NCI-H82 (cell line): ENCODE measurements at places on chromosomes 7 and 10.

DNA sequence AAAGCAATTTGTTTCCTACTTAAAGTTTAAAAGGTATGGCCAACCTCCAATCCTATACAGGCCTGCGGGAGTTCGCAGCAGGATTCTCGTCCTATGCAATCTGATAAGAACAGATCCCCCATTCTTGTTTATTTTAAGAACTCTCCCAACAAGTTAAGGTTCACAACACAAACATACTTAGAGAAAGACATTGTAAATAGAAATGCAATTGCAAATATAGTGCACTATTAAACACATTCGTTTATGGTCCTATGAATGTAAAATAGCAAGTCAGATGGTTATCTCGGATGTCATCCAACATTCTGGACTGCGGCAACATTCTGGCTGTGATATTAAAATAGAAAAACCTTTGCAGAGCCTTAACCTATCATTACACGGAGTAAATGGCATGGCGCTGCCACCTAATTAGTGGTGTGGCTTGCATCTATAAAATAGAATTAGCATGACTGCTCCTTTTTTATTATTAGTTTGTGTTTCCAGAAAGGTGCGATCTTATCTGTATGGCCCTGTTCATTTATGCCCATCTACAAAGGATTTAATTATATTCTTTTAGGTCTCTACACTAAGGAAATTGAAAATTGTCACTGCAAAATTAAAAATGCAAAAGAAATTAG is 37.0 kb downstream of the BEND7 start:
- DNase-seq: no peak

DNA sequence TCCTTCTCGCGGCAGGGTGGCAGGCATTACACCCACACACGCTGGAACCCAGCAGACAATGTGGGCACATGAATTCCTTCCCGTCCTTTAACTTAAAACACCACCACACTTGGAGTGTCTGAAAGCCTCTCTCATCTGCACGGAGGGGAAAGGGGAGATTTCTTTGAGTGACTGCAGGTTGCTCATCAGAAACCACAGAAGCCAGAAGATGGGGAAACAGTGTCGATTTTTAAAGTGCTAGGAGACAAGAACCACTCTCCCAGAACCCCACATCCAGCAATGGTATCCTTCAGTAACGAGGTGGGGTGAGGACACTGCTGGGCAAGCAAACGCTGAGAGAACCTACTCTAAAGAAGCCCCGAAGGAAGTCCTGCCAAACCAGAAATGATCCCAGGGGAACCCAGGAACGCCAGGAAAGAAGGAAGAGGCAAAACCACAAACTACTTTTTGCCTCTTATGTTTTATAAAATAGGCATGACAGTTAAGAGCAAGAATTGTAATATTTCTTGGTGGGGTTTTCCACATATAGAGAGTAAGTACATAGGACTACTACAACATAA is 254.3 kb downstream of the ELFN1 start:
- no peak for DNase-seq

DNA sequence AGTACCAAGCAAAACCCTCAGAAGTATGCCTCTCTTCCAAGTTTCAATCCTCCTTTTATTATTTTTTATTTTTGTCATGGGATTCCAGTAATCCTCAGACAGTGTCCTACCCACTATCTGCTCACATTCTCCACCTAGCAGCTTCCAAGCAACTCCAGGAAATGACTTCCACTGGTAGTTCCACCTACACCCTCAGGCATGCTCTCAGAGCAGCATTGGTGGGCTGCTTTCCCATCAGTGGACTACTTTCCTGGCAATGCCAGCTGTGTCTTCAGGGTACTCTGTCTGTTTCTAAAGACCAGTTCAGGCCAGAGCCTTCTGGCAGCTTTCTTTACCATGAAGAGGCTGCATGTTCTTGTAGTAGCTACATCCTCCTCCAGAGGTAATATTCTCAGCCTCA is 244.0 kb downstream of the HGF start:
- no peak for DNase-seq

- DNase-seq: no peak
Observed at GRCh38 chr7:103679151-103680132, 233.4 kb upstream of the SLC26A5 start.

DNA sequence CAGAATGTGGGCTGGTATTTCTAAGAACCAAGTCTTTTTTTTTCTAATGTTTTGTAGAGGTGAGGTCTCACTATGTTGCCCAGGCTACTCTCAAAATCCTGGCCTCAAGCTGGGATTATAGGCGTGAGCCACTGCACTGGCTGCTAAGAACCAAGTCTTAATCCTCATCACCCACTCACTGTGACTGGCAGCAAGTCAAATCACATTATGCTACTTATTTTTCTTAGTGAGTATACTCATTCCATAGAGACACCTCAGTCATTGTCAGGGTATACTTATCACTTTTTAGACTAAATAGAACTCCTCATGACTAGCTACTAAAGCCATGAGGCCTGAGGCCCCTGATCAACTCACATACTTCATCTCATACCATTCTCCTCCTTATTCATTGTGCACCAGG is 116.1 kb downstream of the STRA8 start:
- DNase-seq: peak; percentile 86

GRCh38 chr7:106841896-106842390 is 23.1 kb upstream of the PIK3CG start:
- no peak for DNase-seq

DNA sequence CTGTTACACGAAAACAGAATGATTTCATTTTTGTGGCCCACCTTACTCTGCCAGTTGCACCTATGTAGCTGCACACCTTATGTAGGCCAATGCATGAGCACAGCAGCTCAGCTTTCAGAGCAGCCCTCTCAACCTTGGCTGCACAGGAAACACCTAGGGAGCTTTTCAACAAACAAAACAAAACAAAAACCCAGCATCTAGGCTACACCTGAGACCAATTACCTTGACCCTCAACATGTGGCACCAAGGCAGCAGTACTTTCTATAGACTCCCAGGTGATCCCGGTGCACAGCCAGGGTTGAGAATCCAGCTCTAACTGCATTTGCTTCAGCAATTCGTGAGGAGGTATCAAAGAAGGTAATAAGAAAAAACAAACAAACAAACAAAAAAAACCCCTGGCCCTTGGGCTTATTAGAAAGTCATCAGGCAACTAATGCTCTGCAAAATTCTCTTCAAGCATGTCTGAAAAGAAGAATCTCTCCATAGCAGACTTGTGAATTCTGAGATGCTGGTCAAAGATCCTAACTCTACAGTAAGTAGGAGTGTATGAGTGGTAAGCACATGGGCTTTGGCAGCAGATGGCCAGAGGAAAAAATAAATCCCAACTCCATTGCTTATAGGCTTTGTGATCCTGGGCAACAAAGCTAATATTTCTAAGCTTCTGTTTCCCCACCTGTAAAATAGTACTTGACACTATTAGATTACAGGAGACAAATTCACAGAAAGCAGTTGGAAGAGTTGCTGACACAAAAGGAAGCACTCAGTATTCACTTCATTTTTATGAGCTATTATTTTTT is 113.4 kb upstream of the NOBOX start:
- peak; percentile 94 for DNase-seq

GRCh38 chr7:30841801-30842541 is 69.7 kb upstream of the AQP1 start:
- DNase-seq: no peak

- DNase-seq: peak; percentile 90
Observed at GRCh38 chr10:108689891-108690290, 1233.4 kb downstream of the XPNPEP1 start.

GRCh38 chr10:84176836-84177474 is 3.4 kb downstream of the GPR15LG start:
- no peak for DNase-seq

- DNase-seq: no peak
Observed at GRCh38 chr10:100238429-100238828, 9.0 kb upstream of the CHUK start.

DNA sequence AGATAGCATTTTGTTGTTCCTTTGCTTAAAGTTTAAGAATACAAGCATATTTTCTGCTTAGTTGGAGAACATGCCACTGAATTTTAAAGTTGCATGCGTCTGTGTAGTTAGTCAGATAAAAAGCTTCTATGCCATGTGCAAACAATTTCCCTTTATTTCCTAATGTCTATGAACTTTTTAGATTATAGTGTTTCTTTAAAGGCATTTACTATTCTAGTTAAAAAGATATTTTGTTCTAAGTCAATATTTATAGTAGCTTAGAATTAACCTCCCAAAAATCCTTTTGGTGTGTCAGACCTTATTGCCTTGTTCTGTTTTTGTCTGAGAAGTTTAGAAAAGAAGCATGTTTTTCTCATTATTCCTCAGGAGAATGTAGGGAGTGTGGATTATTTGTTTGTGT is 99.0 kb upstream of the GATA3 start:
- no peak for DNase-seq

GRCh38 chr7:108071551-108071950 is 58.6 kb downstream of the LAMB4 start:
- DNase-seq: peak; percentile 88

DNA sequence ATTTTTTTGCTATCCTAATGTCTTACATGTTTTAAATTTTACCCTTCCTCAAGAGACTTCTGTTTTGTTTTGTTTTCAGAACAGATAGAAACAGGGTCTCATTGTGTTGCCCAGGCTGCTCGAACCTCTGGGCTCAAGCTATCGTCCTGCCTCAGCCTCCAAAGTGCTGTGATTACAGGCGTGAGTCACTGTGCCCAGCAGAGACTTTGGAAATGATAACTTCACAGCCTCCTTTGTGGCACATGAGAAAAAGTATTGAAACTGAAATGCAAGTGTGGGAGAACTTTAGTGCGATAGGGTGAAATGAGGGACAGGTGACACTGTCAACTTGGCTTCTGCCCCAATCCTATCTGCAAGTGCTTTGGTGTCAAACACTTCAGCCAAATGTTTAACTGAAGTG is 21.6 kb downstream of the IRF5 start:
- no peak for DNase-seq

DNA sequence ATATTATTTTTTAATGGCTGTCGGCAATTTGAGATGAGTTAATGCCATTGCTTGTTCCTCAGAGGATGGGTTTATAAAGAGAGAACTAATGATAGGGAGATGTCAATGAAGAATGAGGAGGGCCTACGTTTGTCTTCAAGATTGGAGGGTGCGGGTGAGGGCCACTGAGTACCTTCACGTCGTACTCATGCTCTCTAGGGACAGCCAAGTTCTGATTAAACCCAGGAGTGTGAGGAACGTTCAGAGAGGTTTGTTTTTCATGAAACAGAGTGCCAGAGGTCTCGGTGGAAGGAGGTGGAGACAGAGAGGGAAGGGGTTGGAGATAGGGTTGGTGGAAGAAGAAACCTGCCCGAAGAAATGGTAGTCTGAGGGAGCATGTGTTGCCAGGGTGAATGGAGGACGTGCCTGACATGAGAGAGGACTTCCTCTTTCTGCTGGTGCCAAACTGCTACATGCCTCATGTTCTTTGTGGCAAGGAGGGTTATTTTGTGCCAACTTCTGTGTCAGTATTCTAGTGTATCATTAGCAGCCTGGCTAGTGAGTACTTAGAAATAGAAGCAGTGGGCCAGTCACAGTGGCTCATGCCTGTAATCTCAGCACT is 8.9 kb downstream of the DHTKD1 start:
- no peak for DNase-seq

DNA sequence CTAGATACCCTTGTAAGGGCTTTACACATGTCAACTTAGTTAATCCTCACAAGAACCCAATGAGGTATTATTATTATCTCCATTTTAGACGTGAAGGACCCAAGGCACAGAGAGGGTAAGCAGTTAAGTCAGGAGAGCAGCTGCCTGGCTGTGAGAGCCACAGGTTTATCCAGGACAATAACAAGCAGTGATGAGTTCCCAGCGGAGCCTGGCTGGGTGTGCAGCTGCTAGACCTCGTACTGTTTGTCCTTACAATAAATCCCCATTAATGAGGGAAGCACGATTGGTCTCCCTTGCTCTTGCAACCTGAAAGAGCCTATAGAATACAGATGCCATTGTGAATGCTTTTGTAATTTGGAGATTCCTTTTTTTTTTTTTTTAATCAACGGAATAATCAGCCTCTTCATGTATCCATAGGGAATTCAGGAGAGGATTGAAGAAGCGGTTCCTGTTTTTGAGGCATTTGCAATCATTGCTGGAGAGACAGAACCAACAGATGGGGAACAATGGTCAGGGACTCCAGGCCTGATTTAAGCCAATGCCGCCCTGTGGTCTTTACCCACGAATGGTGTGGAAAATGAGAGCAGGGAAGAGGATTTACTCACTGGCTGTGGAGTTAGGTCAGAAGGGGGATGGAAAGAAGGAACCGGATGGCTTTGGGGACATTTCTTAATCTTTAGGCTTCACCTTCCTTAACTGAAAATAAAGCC is 12.3 kb upstream of the ASB4 start:
- peak; percentile 87 for DNase-seq

DNA sequence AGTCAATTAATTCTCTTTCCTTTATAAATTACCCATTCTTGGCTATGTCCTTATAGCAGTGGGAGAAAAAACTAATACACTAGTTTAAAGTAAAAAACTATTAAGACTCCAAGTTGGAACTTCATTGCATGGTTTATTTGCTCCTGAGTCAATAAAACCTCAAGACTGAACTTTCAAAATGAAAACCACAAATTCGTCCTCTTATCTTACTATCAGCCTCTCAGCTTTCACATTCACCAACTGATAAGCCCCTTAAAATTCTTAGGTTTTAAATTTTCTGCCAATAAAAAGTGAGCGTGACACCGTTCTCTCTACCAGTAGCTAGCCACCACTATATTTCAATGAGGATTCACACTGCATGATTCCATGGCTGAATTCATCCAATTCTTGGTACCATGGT is 346.4 kb upstream of the NPSR1 start:
- DNase-seq: no peak

DNA sequence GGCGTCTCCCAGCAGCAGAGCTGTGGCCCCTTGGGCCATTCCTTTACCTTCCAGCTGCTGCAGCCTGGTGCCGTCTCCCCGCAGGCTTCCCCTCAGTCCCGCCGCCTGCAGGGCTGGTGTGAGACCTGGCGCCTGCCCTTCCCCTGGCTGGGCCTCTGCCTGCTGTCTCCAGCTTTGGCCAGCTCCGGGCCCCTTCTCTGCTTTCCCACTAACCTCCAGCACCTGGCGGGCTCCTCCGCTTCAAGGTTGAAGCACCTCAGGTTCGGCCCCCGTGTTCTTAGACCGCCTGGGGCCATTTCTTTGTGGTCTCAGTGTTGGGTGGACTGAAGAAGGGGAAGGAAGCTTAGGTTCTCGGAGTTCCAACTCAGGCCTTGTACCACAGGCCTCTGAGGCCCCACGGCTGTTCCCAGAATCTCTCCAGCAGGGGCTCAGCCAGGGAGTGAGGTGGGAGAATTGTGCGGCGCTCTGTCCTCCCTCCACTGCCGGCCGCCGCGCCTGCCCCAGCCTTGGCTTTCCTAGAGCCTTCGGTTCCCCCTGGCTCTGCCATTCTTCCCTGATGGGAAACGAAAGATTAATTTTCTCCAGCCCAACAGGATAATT is 30.3 kb downstream of the GBX1 start:
- no peak for DNase-seq
